Activated T-helper 2 cell treated with anti-CD3 and anti-CD28 coated beads, Interferon-gamma antibody, Interleukin-2, Interleukin-4, amounts not matched to agents 10 μg/mL and 5 μg/mL and 100 μg/mL, durations not matched to agents 14 hours and 24 hours and 36 hours (primary cell): ENCODE measurements at places on chromosomes 5 and 9.

DNA sequence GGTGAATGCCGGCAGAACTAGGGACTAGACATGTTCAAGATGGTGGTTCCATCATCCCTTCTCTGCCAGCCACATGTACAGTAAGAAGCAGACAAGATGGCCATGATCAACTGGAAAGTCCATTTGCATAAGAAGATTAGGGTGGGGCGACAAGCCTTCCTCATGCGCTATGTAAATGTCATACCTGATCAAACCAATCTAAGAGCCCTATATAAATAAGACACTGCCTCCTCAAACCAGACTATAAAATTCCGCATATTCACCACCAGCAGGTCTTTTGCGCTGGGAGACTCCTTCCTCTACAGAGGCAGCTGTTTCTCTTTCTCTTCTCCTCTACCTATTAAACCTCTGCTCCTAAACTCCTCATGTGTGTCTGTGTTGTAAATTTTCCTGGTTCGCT lies 53.8 kb downstream of the TIMD4 start:
- no peak for DNase-seq

DNA sequence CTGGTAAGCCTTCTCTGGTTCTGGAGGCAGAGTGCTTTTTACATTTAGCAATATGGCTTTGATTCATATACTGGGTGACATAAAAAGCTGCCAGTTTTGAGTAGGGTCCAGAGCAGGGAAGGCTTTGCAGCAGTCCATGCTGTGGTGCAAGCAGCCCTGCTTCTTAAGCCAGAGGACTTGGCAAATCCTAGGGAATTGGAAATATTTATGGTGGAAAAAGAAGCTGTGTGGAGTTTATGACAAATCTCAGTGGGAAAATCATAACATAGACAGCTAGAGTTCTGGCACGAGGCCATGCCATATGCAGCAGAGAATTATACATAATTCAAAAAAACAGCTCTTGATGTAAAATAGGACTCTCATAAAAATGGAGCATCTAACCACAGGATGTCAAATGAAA lies 536.4 kb downstream of the RASEF start:
- DNase-seq = no peak

- DNase-seq = no peak
Observed at GRCh38 chr9:132708769-132709430, 38.6 kb downstream of the GTF3C4 start.

- no peak for DNase-seq
Observed at GRCh38 chr5:72494623-72495124, 12.5 kb downstream of the ZNF366 start.

DNA sequence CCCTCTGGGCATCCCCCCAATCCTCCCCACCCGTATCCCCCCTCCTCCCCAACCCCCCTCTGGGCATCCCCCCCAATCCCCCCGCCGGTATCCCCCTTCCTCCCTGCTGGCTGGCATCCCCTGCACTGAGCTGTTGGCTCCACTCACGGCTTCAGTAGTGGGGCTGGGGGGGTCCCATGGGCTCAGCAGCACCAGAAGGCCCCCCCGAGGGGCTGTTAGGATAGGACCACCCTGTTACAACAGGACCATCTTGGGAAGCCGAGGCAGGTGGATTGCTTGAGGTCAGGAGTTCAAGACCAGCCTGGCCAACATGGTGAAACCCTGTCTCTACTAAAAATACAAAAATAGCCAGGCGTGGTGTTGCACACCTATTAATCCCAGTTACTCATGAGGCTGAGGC lies 42.4 kb downstream of the EXD3 start:
- no peak for DNase-seq

DNA sequence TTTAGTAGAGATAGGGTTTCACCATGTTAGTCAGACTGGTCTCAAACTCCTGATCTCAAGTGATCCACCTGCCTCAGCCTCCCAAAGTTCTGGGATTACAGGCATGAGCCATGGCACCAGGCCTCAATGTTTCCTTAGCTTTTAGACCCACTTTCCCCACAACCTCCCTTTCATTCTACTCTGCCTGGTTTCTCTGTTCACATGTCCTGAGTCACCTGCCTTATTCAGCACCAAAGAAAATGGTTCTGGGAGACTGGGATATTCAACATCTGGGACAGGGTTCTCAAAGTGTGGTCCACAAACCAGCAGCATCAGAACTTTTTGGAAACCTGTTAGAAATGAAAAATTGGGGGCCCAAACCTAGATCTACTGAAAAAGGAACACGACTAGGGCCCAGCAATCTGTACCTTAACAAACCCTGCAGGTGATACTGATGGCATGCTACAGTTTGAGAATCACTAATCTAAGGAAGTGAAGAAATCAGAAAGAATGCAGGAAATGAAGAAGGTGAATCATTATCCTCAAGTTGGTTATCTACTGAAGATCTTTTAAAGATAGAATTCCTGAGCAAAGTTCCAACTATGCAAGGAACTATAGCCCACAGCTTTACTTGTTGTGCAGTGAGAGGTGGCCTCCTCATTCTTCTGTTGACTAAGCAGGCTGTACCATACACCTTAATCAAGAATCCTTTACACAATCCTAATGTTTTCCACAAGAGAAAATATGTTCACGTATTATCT lies 51.8 kb upstream of the CTNNAL1 start:
- DNase-seq = no peak

- no peak for DNase-seq
Observed at GRCh38 chr5:139138809-139139208, 59.4 kb downstream of the SIL1 start.

- DNase-seq = no peak
Observed at GRCh38 chr9:117787746-117788145, 83.5 kb downstream of the TLR4 start.

DNA sequence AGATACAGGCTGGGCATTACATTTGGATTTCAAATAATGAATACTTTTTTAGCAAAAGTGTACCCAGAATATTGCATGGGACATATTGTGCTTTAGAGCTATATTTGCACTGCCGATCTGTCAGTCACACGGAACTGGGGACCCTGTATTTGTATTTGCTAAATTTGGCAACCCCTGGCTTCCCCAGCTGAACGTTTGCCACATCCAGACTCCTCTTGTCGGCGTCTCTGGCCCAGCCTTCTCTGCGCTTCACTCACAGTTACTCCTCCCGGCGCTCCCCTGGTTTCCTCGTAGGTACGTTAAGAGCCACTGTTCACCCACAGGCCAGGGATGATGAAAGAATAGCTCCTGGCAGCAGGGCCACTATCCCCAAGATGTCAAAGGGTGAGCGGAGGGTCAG lies 58.7 kb downstream of the NSUN2 start:
- no peak for DNase-seq

GRCh38 chr9:83778164-83778563 lies 39.4 kb downstream of the GKAP1 start:
- no peak for DNase-seq

DNA sequence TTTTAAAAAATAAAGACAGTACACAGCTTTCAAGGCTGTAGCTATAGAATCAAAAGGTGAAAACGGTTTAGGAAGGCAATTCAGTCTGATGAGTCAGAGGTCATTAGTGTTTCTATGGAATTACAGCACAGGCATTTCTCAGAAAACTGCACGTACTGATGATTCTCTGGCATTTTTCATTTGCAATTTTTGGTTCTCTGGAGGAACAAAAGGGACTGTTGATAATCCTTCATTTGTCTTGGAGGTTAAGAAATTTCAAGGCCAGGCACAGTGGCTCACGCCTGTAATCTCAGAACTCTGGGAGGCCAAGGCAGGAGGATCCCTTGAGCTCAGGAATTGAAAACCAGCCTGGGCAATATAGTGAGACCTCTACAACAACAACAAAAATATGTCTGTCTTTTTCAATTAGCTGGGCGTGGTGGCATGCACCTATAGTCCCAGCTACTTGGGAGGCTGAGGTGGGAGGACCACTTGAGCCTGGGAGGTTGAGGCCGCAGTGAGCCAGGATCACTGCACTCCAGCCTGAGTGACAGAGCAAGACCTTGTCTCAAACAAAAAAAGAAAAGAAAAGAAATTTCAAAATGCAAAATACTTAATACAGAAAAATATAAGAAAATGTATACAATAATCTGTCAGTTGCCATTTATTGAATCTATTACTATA lies 27.3 kb downstream of the NR6A1 start:
- no peak for DNase-seq

- DNase-seq = no peak
Observed at GRCh38 chr5:87277279-87277835, 9.7 kb downstream of the RASA1 start.

DNA sequence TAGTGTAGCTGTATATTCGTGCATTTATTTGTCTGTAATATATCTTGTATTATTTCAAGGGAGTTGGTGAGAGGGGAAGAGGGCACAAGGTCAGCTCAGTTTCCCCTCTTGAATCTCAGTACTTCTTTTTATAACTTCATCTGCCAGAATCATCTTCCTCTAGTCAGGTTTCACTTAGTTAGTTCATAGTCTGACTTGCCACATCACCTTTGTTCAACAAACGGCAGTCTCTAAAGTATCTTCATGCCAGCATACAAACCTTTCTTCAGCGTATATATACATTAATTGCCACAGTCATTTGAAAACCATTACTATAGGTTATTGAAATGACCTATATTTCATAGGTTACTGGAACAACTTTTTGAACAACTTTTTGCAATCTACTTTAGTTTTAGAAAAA lies 1.6 kb downstream of the ECM2 start:
- DNase-seq = no peak

GRCh38 chr5:42889311-42889933 lies 77.7 kb upstream of the SELENOP start:
- DNase-seq = peak; percentile 49

DNA sequence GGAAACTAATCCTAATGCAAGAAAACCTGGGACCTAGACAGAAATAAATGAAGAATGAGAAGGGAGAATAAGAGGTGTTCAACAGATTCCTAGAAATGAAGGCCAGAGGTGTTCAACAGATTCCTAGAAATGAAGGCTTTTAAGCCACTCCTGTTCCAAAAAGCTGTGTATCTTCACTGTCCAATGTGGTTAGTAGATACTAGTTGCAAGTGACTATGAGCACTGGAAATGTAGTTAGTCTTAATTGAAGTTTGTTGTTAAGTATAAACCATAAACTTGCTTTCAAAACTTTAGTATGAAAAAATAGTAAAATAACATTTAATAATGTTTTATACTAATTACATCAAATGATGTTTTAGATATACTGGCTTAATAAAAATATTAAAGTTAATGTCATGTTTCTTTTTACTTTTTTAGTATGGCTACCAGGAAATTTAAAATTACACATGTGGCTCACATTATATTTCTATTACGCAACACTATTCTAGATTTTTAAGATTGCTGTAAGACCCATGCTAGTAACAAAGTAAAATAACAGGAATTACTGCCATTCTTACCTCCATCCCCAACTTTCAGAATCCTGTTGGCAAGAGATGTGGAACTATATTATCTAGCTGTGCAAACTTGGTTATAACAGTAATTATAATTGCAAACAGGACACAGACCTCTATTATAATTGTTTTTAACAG lies 57.5 kb downstream of the RICTOR start:
- DNase-seq = no peak

DNA sequence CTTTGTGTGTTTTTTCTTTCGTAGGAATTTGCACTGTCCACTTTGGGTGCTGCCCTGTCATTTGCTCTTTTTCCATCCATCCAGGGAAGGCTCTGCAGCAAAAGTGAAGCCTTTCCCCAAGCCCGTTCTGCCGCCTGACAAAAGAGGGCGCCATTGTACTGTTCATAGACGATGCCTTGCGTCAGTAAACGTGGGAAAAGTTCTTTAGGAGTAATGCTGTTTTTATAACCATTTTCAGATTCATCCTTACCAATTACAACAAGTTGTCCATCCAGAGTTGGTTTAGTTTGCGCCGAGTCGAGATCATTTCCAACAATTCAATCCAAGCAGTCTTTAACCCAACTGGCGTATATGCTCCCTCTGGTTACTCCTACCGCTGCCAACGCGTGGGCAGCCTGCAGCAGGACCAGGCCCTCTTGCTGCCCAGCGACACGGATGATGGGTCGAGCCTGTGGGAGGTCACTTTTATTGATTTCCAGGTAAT lies 34.3 kb upstream of the RPS23 start:
- peak; percentile 20 for DNase-seq

DNA sequence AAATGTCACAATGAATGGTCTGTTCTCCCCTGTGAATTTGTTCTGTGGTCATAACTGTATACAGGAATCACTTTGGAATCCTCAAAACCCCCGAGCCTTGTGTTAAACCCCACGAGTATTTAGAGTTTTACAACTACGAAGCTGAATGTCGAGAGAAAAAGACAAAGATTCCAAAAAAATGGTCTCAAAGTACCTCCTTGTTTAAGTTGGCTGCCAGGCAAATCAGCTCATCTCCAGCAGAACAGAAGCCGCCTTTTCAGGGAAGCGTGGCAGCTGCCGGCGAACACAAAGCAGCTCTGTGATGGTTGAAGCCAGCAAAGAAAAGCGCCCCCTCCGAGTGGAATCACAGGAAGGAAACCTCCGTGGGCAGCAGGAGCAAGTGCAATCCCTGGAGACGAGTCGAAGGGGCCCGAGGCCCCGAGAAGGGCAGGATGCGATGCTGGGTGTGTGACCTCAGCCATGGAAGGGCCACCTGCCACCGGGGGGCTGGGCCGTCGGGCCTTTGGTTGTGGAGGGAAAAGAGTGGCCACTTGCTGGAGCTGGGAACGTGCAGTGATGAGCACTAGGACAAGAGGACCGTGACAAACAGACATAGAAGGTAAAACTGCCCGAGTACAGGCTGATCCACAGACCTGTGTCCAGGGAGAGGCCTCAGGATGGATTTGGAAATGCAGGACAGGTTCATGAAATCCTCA lies 706.4 kb downstream of the SEMA5A start:
- DNase-seq = no peak

DNA sequence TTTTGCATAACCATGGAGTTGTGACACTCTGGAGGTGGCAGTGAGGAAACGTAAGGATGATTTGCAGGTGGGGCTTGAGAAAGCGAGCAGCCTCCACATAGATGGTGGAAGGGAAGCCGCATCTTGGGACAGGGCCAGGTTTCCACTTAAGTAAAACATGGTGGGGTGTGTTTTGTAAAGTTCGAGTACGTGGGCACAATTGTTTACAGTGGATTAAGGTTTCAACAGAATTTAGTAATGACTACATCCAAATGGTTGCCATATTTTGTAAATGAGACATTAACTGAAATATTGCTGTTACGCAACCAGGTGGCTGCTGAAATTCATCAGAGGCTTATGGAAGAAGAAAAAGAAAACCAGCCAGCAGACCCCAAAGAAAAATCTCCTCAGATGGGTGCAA lies 85.4 kb upstream of the IL7R start:
- DNase-seq = no peak
